LoVo (cell line): ENCODE measurements at places on chromosomes 6 and 20.

- no peak for DNase-seq
Observed at GRCh38 chr20:46964618-46965455, 70.2 kb downstream of the EYA2 start.

- no peak for DNase-seq
Observed at GRCh38 chr6:13488896-13489237, 1.5 kb upstream of the GFOD1 start.

DNA sequence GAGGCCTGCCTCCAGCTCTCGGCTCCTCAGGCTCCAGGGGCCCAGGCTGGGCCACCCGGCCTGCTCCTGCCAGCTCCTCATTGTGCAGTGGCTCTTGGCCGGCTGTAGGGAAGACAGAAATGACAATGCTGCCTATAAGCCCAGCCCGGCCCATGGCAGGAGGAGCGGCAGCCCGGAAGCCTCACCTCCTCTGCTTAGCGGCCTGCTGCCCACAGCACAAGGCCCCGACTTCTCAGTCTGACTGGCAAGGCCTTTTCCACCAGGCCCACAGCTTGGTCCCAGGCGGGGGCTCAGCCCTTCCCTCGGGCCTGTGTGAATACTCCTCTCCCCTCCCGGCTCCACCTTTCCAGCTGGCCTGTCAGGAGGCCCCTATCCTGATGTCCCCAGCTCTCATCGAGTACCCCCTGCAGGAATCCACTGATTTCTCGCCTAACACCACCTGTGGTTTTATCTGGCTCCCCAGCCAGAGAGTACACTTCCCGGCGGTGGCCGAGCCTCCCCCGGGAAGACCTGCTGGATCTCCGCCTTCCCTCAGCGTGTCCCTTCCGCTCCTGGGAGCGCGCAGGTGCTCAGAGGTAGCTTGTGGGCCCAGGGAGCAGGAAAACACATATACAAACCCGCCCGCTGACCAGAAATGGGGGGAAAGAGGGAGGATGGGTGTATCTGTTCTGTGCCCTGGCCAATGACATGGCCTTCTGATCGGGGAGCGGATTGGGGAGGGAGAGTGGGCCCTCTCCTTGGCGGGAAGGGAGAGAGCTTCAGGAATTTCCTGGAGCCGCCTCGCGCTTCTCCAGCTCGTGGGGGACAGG lies 963 bp downstream of the DDRGK1 start:
- no peak for DNase-seq

- no peak for DNase-seq
Observed at GRCh38 chr20:43096126-43096930, 93.4 kb downstream of the PTPRT start.

DNA sequence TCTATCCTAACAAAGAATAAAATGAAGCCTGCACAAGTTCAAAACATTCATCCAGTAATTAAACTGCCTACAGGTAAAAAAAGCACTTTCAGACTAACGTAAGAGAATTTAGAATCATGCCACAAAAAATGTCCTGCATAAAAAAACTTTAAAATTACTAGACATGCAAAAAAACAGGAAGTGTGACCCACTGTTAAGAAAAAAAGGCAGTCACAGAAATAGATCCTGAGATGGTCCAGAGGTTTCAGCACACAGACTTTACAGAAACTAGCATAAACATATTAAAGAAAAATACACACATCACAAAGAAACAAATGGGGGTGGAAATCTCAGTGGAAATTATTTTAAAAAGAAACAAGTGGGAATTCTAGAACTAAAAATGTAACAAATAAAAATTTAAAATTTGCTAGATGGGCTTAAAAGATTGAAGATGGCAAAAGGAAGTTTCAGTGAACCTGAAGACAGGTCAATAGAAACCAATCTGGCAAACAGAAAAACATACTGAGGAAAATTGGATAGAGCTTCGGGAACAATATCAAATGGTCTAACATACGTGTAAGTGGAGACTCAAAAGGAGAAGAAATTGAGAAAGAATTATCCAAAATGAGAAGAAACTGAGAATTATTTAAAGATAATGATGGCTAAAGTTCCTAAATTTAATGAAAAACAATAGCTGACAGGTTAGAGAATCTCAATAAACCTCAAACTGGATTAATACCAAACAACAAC lies 3.4 kb upstream of the ZNF133 start:
- DNase-seq = no peak

DNA sequence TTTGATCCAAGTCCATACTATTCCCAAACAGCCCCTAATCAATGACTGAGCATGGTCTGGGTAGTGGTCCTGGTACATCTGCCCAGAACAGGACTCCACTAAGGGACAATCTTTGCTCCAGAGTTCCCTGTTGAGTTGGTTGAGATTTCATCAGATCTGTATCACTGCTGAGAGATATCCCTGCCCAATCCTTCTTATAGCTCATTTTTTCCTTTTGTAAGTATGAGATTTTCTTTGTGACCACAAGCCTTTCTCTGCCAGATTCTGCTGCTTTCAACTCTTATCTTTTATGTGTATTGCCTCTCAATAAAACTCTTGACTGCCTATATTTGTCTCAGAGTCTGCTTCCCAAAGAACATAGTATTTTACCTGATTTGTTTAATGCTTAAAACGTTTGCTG lies 46.2 kb upstream of the LAMA2 start:
- no peak for DNase-seq

- DNase-seq = no peak
Observed at GRCh38 chr6:166908811-166909210, 47.5 kb downstream of the RNASET2 start.

DNA sequence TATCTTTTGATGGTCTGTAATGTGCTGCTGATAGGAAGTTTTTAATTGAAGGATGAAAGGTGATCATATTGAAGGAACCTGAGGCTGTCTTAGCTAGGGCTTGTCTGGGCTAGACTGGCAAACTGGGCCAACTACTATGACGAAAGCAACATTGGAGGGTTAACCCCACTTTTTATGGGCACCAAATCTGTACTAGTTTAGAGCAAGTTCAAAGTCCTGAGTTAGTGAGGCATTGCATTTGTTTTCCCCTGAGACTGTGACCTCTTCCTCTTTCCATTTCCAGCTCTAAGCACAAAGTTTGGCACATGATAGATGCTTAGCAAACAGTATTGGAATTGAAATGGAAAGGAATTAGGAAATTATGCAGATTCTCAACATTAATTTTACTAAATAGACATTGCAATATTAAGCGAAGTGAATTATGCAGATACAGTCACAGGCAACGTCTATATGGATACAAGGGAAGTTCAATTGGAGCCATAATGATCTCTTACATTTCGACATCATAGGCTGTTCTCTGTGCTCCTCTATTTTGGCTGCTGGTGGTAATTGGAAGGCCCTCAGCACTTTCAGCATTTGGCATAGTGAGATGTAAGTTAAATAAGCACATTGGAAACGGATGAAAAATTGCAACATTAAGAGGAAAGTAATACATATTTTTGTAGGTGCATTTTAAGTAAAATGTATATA lies 22.2 kb downstream of the CEP57L1 start:
- DNase-seq = no peak

GRCh38 chr6:81791756-81792155 lies 39.3 kb upstream of the TENT5A start:
- DNase-seq = no peak

DNA sequence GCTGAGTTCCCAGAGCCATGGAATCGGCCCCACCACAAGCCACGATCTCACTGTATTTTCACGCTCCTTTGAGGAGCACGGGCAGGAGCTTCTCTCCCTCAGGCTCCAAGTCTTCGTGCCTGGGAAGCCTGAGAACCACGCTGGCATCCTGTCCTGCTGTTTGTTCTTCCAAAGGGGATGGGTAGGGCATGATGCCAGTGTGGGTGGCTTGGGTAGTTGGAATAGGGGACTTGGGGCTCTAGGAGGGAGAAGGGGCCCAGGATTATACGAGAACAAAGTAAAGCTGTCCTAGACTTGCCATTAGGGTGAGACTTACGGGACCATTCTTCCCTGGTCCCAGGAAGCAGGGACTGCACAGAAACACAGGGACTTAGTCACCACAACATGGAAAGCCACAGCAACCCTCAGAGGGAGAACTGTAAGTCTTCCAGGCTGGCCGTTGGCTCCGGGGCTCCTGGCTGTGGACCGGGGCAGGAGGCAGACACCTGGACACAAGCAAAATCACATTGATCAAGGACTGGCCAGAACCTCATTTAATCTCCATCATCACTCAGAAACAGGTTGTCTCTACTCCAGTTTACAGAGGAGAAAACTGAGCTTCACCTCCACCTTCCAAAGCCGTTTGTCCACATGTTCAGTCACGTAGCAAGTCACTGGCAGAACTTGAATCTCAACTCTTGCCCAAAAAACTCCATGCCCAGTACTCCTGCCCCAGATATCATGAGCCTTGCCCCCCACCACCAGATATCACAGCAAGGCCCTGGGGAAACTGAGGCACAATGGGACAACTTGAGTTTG lies 1.3 kb downstream of the CCN5 start:
- DNase-seq = no peak

- DNase-seq = no peak
Observed at GRCh38 chr6:166645896-166646295, 18.8 kb upstream of the RPS6KA2 start.
